B cell (primary cell): ENCODE measurements at places on chromosomes 11 and 22. TPM values are rescaled to one million over a fixed set of nuclear protein-coding genes. Genes with fewer than 3 reads are reported as not detected.

Gene MAP6
- polyA plus RNA-seq: 0.12 and 0.54 TPM in 2 replicates

Gene MCAT
- polyA plus RNA-seq: 8.4 and 16.3 TPM in 2 replicates

Gene TCN1
- 0.15 TPM in 1 of 2 replicates, not detected in the other for polyA plus RNA-seq

Gene GAL3ST3
- polyA plus RNA-seq: not detected in 2 replicates

Gene FAM111B
- 2.5 and 3.6 TPM in 2 replicates for polyA plus RNA-seq

Gene FXYD6
- 0.35 TPM in 1 of 2 replicates, not detected in the other for polyA plus RNA-seq

Gene TM7SF2
- polyA plus RNA-seq: 22.8 and 23.9 TPM in 2 replicates

Gene MS4A4E
- polyA plus RNA-seq: 0.27 and 1.0 TPM in 2 replicates

DNA sequence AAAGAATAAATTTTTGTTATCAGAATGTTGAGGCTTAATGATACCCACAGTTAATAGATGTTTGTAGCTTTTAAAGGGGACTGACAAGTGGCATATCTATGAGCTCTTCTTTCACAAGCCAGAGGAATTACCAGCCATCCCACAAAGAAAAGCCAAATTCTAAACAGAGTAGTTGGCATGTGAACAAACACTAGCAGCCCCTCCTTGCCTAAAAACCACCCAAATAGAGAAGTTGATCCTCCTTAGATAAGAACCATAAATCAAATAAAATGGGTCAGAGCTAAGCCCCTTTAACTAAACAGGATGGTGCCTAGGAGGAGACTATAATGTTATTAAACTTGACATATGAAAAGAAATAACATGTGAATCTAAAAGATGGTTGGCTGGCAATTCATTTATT, 11.4 kb downstream of the LPXN start:
- no peaks in the 10 kb centered on the region for H3K27me3 ChIP-seq
- H3K36me3 ChIP-seq: peaks cover 15% of the 10 kb centered on the region
- H3K27ac ChIP-seq: no peak overlapping the region
- H3K4me3 ChIP-seq: no peak overlapping the region
- H3K4me1 ChIP-seq: peaks cover 24% of the 10 kb centered on the region
- DNase-seq: no peak

- H3K36me3 ChIP-seq: no peaks in the 10 kb centered on the region
- no peak for DNase-seq
- H3K27ac ChIP-seq: no peak overlapping the region
- H3K27me3 ChIP-seq: no peaks in the 10 kb centered on the region
These were observed 47.2 kb upstream of the SYT7 start for GRCh38 chr11:61627850-61628661.

DNA sequence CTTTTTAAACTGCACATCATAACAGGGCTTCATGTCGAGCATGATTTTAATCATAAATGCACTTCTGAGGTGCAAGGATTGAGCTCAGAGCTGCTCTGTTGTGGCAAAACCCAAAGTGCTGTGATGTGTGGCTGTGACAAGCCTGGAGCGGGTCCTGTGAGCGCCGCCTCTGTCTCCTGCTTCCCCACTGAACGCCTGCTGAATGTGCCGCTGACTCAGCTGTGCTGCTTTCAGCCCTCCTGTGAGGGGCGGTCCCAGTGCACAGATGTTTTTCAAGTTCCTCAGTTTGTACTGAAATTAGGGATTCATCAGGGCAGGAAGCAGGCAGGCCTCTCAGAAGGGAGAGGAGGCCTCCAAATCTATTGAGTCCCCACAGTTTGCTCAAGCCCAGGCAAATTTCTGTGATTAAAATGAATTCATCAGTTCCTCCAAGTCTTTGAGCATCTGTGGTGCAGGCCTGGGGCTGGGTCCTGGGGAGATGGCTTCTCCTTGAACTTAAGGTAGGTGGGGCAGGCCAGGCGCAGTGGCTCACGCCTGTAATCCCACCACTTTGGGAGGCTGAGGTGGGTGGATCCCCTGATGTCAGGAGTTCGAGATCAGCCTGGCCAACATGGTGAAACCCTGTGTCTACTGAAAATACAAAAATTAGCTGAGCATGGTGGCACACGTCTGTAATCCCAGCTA, 3.0 kb upstream of the GTSE1 start:
- DNase-seq: peak; percentile 33
- peaks cover 32% of the 10 kb centered on the region for H3K4me1 ChIP-seq
- H3K36me3 ChIP-seq: no peaks in the 10 kb centered on the region
- no peak overlapping the region for H3K4me3 ChIP-seq

- no peak for DNase-seq
- no peaks in the 10 kb centered on the region for H3K4me1 ChIP-seq
- no peak overlapping the region for H3K4me3 ChIP-seq
- no peaks in the 10 kb centered on the region for H3K36me3 ChIP-seq
- no peaks in the 10 kb centered on the region for H3K27me3 ChIP-seq
- H3K27ac ChIP-seq: no peak overlapping the region
These were observed 49.6 kb downstream of the GRM5 start for GRCh38 chr11:89016214-89016613.

DNA sequence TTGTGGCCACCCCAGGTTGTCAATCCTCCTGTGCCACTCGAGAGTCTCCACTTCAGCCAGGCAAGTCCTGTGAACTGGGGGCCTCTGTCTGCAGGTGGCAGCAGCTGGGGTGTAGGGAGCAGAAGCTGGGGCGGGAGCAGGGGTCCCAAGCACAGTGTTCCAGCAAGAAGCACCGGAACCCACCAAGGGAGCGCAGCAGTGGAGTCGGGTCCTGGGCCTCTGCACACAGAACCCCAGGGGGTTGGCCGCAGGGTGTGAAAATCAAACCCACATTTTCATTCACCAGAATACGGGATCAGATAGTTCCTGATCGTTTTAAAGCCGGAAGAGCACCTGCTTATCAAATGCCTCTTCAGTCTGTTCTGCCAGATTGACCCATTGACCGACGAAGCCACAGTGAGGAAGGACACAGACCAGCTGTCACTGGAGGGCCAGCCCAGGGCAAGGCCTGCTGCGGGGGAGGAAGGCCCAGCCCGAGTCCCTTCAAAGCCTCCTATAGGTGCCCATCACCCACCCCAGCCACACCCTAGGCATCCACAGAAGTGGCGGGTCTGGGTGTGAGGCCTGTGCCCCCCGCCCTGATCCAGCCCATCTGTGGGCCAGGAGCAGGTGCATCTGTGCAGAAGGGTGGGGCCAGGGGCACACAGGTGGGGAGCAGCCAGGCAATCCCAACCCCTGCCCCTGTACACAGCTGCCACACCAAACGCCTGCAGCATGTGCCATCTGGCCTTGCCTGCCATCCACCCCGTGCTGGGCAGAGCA, 34.1 kb downstream of the RSPH14 start:
- no peaks in the 10 kb centered on the region for H3K27me3 ChIP-seq
- H3K36me3 ChIP-seq: no peaks in the 10 kb centered on the region
- no peaks in the 10 kb centered on the region for H3K4me1 ChIP-seq
- no peak for DNase-seq
- H3K4me3 ChIP-seq: no peak overlapping the region

GRCh38 chr11:65851083-65851579, 6.8 kb downstream of the CFL1 start:
- peaks cover 58% of the 10 kb centered on the region for H3K36me3 ChIP-seq
- DNase-seq: no peak
- H3K4me1 ChIP-seq: peaks cover 6% of the 10 kb centered on the region
- no peak overlapping the region for H3K4me3 ChIP-seq

GRCh38 chr11:128210148-128210940, 377.0 kb downstream of the ETS1 start:
- H3K4me3 ChIP-seq: no peak overlapping the region
- no peaks in the 10 kb centered on the region for H3K36me3 ChIP-seq
- no peak overlapping the region for H3K27ac ChIP-seq
- H3K27me3 ChIP-seq: no peaks in the 10 kb centered on the region
- no peak for DNase-seq

- no peaks in the 10 kb centered on the region for H3K4me1 ChIP-seq
- H3K27ac ChIP-seq: no peak overlapping the region
- H3K36me3 ChIP-seq: peaks cover 20% of the 10 kb centered on the region
- no peak for DNase-seq
- no peak overlapping the region for H3K4me3 ChIP-seq
These were observed 23.4 kb downstream of the NAT10 start for GRCh38 chr11:34128824-34129223.

GRCh38 chr22:24997023-24997422, 44.5 kb downstream of the KIAA1671 start:
- H3K27me3 ChIP-seq: peaks cover 3% of the 10 kb centered on the region
- no peak for DNase-seq

GRCh38 chr11:74702383-74703007, 28.7 kb downstream of the CHRDL2 start:
- H3K4me3 ChIP-seq: no peak overlapping the region
- no peak overlapping the region for H3K27ac ChIP-seq
- no peaks in the 10 kb centered on the region for H3K27me3 ChIP-seq
- no peaks in the 10 kb centered on the region for H3K4me1 ChIP-seq
- peak; percentile 65 for DNase-seq

- no peak overlapping the region for H3K4me3 ChIP-seq
- no peaks in the 10 kb centered on the region for H3K36me3 ChIP-seq
- no peaks in the 10 kb centered on the region for H3K27me3 ChIP-seq
These were observed 2.1 kb downstream of the APOBEC3B start for GRCh38 chr22:38984224-38984623.

GRCh38 chr22:38412435-38413084, 42.4 kb downstream of the KCNJ4 start:
- H3K4me1 ChIP-seq: peaks cover 5% of the 10 kb centered on the region
- DNase-seq: peak; percentile 43
- H3K27me3 ChIP-seq: no peaks in the 10 kb centered on the region
- no peaks in the 10 kb centered on the region for H3K36me3 ChIP-seq

DNA sequence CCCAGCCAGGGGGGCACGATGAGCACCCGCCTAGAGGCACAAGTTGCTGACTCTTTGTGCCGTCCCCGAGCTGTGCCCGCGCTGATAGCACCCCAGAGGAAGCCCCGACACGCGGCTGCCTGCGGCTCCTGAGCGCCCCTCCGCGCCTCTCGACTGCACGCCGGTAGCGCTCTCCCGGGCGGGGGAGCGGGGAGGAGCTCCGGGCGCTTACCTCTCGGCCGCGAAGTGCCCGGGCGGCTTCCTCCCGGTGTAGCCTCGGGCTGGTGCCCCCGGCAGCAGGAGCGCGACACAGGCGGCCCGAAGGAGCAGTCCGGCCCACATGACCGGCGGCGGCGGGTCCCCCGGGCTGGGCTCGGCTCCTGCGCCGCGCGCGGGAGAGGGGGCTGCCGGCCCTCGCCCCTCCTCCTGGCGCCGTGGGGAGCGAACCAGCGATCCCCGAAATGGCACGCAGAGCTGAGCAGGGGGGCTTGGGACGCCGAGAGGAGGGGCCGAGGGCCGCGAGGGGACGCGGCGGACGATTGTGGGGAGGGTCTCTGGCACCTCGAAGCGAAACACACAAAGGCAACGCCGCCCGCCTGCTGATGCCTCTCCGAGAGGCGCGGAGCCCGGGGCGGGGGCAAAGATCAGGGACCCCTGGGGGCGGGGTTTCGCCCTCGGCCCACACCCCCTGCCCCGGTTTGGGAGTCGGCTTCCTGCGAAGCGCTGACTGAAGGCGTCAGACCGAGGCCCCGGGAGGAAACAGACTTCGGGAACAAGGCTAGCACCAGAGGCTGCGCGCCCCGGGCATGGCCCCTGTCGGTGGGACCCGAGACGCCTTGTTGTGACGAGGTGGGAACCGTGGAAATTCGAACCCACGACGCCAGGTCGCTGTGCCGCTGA, at the start of gene VWCE:
Gene VWCE, minus strand, starts transcription at position 600 of the 879 bp plus-strand sequence. Its CDS starts 279 bp downstream, at position 321.
- H3K4me3 ChIP-seq: peak within 1 kb of the TSS; percentile 57
- no peaks in the 10 kb centered on the region for H3K27me3 ChIP-seq
- H3K36me3 ChIP-seq: peaks cover 9% of the 10 kb centered on the region
- H3K4me1 ChIP-seq: peaks cover 8% of the 10 kb centered on the region
- DNase-seq: peak; percentile 78
- no peak within 1 kb of the TSS for H3K27ac ChIP-seq

DNA sequence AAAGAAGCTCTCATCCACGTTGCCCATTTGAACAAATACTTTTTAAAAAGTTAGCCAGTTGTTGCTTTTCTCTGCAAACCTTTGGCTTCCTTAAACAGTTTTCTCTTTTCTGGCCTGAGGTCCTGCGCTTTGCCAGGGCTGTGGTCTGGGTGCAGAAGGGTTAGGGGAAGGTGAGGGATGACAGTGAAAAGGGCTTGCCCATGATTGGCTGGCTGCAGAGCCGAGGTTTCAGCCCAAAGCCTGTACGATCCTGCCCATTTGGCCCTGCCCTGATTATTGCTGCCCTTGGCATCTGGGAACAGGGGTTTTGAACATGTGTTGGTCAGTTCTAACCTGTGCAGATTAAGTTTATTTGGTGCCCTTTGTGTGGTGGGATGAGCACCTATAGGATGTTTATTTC, 1.5 kb downstream of the INCENP start:
- no peak overlapping the region for H3K4me3 ChIP-seq
- H3K27ac ChIP-seq: no peak overlapping the region
- H3K36me3 ChIP-seq: peaks cover 22% of the 10 kb centered on the region
- peaks cover 11% of the 10 kb centered on the region for H3K4me1 ChIP-seq
- DNase-seq: no peak

DNA sequence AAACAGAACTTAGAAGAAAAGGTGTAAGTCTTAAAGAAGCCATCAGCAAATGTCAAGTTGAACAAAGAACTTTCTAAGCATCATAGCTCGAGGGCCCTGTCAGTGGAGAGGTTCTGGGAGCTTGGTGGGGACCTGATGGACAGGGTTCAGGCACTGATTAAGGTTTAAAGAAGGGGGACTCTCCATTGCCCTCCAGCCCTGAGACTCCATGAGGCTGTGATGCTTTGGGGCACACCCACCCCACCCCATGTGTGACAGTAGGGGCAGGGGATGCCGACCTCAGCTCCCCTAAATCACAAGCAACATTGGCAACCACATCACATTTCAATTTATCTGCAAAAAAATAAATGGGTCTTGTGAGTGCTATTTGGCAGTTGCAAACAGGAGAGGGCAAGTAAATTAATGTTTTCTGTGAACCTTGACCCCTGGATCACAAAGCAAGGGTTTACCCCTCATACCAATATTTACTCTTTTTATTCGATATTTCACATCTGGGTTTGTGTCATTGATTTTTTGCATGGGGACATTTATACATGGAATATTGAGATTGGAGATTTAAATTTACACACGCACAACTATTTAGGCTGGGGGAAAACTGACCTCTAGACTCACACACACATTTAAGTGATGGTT, 37.1 kb upstream of the ANO1 start:
- H3K4me3 ChIP-seq: no peak overlapping the region
- no peak overlapping the region for H3K27ac ChIP-seq
- H3K27me3 ChIP-seq: no peaks in the 10 kb centered on the region
- H3K36me3 ChIP-seq: no peaks in the 10 kb centered on the region
- DNase-seq: no peak
- H3K4me1 ChIP-seq: no peaks in the 10 kb centered on the region

DNA sequence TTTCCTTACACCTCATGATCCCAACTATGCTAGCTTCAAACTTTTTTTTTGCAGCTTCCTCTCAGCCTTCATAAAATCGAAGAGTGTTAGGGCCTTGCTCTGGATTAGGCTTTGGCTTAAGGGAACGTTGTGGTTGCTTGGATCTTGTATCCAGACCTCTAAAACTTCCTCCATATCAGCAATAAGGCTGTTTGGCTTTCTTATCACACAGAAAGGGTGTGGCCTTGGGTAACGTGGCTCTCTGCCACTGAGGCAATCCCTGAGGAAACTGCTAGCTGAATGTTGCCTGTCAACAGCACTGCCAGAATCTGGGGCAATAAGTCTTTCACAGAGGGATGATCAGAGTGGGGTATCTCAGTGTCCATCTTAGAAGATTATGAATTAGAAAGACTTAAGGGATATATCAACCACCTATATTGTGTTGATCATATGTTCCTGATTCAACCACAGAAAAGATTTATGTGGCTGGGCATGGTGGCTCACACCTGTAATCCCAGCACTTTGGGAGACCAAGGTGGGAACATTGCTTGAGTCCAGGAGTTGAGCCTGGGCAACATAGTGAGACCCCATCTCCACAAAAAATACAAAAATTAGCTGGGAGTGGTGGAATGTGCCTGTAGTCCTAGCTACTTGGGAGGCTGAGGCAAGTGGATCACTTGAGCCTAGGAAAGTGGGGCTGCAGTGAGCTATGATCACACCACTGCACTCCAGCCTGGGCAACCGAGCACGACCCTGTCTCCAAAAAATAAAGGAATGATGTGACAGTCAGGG, 12.5 kb upstream of the CUL5 start:
- no peaks in the 10 kb centered on the region for H3K4me1 ChIP-seq
- H3K27ac ChIP-seq: no peak overlapping the region
- no peaks in the 10 kb centered on the region for H3K36me3 ChIP-seq
- H3K27me3 ChIP-seq: no peaks in the 10 kb centered on the region
- no peak overlapping the region for H3K4me3 ChIP-seq
